ENCODE measurements at places on chromosomes 2 and 18.

GRCh38 chr2:26985807-26986206 lies 15.4 kb downstream of the MAPRE3 start:
- DNase-seq: no peak

DNA sequence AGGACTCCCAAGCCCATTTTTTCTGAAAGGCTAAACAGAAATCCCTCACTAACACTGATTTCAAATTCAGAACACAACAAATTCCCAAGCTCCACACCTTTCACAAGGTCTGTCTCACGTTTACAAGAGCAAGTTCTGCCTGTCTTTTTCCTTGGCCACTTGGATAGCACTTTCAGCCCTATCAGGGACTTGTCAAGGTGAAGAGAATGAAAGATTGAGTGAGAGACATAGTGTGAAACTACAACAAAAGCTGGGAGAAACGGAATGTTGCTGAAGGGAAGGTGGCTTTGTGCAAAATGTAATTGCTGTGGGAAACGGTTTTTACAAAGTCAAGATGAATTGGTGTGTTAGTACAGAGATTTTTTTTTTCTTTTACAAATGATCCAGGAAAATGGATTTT lies 89.4 kb upstream of the GATA6 start:
- DNase-seq: no peak

- no peak for DNase-seq
Observed at GRCh38 chr18:13393338-13393737, 174.8 kb downstream of the LDLRAD4 start.

GRCh38 chr2:29834036-29834540 lies 87.3 kb downstream of the ALK start:
- no peak for DNase-seq

DNA sequence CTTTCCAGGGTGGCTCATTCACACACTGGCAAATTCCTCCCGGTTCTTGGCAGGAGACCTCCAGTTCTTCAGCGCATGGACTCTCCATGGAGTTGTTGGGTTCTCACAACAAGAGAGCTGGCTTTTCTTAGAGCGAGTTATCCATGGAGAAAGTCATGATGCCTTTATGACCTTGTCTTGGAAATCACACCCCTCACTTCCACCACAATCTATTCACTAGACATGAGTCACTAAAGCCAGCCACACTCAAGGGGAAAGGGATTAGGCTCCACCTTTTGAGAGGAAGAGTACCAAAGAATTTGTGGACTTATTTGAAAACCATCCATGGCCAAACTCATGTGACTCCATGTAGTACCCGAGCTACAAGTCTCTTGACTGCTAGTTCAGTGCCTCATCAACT lies 160.5 kb downstream of the SETBP1 start:
- DNase-seq: no peak

DNA sequence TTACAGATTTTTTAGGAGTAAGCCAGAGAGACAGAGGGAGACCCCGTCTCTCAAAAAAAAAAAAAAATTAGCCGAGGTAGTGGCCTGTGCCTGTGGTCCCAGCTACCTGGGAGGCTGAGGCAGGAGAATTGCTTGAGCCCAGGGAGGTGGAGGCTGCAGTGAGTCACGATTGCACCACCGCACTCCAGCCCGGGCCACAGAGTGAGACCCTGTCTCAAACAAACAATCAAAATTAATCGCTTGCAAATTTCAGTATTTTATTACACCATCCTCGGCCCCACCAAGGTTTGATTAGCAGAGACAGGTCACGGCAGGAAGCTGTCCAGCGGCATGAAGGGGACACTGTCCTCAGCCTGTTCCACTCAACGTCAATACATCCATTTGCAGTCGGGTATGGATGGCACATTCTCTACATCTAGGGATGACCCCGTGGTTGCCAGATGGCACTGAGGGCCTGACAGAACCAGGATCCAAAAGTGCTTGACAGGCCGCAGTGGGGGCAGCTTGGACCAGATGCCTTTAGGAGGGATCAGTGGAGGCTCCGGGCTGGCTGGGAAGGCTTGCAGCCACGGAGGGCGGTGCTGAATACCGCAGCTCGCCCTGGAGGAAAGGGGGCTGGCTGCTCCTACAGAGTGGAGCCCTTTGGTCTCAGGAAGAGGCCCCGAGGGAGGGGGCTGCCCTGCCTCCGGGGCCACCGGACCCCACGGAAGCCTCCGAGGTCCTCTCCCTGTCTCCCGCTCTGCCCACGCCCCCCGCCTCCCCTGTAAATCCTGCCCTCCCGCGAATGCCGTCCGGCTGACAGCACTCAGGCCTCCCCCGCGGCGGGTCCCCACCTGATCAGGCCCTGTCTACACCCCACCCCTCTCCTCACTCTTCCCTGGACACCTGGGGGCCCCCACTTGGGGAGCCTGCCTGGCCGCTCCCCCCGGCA lies 13.1 kb downstream of the ASPRV1 start:
- no peak for DNase-seq

DNA sequence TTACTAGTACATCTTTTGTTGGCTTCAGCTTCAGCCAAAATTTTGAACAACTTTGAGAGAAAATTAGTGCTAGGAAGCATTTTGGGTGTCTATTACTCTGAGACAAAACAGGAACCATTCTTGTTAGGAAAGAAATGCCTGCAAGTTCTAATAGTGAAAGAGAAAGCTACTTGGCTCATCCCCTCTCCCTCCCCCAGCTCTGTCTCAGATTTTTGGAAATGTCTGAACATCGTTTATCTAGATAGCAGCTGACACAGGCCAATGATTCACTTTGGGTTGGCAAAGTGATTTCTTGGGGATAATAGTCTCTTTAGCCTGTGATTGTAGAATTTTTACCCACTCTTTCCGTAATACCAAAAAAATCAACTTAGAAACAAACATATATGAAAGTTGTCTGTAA lies 42.3 kb upstream of the PTPRM start:
- DNase-seq: no peak

GRCh38 chr18:75339936-75340605 lies 87.4 kb downstream of the SMIM21 start:
- DNase-seq: no peak

DNA sequence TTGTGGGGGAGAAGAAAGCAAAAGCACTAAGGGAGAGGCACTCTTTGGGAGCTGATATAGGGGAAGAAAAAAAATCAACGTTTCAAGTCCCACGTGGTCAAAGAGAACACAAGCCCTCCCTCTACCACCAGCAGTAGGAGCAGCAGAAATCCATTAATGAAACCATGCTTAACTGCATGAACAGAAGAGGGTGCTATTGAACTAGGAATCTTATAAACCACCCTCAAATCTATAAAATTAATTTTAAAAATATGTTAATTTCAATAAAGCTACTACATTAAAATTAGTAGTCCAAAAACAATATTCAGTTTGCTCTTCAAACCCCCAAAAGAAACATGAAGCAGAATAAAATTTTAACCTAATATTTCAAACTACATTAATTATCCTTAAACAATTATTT lies 147.8 kb downstream of the TMEM18 start:
- DNase-seq: no peak

GRCh38 chr2:38560092-38560491 lies 42.6 kb downstream of the HNRNPLL start:
- no peak for DNase-seq

- DNase-seq: no peak
Observed at GRCh38 chr2:121409388-121409787, 121.3 kb upstream of the RNU4ATAC start.

GRCh38 chr18:32754508-32755263 lies 18.1 kb downstream of the KLHL14 start:
- no peak for DNase-seq

DNA sequence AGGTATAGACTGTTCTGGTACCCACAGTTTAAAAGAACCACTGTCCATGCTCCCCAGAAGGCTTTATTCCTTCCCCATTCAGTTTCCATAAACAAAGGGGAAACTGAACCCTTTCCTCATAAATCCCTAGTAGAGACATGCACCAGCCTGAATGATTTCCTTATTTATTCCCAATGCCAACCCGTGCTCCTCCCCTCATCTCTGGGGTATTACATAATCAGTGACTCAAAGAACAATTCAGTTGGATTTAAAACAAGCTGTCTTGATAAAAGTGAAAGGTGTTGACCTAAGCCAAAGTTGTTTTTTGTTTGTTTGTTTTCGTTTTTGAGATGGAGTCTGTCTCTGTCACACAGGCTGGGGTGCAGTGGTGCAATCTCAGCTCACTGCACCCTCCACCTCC lies 418.5 kb upstream of the CNTNAP5 start:
- DNase-seq: no peak

DNA sequence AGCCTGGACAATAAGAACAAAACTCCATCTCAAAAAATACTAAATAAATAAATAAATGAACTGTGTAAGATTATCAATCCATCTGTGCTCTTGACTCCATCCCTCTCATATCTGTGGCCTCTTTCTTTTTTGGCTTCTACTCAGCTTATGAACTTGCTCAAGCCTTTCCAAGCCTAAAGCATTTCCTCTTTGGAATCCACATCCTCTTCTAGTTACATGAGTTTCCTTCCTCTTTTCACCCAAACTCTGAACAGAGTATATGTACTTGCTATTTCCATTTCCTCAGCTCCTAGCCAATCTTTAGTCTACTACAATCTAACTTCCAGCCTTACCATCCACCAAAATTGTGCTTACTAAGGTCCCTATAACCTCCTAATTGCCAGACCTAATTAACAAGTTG lies 2.5 kb upstream of the DNAJC10 start:
- no peak for DNase-seq

GRCh38 chr2:56313500-56313921 lies 129.7 kb downstream of the CCDC85A start:
- DNase-seq: no peak

- DNase-seq: no peak
Observed at GRCh38 chr18:49856496-49856895, 43.2 kb upstream of the ACAA2 start.

GRCh38 chr2:36702781-36703180 lies 6.3 kb downstream of the VIT start:
- no peak for DNase-seq

DNA sequence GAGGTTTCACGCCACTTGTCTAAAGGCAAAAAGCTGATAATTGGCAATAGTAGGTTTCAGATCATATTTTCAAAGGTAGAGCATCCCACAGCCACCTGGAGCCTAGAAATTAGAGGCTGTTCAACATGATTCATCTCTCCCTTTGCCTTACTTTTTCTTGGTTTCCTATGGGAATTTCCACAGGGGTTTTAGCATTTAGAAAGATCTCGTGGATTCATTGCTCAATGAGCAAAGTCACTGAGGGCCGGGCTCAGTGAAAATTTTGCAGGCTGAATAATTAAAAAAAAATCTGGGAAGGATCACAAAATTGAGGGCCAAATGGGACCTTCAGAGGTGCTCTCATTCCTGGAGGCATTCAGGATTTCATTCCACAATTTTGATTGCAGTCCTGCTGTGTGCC lies 137.1 kb downstream of the VAPA start:
- DNase-seq: no peak

- no peak for DNase-seq
Observed at GRCh38 chr2:160228141-160228917, 28.3 kb upstream of the ITGB6 start.

GRCh38 chr18:51523671-51524070 lies 326.2 kb upstream of the MEX3C start:
- DNase-seq: no peak

- DNase-seq: no peak
Observed at GRCh38 chr2:27223416-27223815, 6.2 kb downstream of the CAD start.

DNA sequence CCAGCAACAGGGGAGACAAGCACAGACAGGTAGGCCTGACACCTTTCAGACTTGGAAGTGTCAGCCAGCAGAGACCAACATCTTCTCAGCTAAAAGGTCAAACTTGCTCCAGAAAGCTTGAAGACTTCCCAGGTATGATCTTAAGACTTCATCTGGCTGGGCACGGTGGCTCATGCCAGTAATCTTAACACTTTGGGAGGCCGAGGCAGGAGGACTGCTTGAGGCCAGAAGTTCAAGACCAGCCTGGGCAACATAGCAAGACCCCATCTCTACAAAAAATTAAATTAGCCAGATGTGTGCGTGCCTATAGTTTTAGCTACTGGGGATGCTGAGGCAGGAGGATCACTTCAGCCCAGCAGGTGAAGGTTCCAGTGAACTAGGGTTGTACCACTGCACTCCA lies 39.0 kb upstream of the SPRED2 start:
- no peak for DNase-seq

- no peak for DNase-seq
Observed at GRCh38 chr2:224793946-224794345, 77.8 kb upstream of the CCDC195 start.

GRCh38 chr2:163373496-163373895 lies 362.3 kb downstream of the FIGN start:
- no peak for DNase-seq

DNA sequence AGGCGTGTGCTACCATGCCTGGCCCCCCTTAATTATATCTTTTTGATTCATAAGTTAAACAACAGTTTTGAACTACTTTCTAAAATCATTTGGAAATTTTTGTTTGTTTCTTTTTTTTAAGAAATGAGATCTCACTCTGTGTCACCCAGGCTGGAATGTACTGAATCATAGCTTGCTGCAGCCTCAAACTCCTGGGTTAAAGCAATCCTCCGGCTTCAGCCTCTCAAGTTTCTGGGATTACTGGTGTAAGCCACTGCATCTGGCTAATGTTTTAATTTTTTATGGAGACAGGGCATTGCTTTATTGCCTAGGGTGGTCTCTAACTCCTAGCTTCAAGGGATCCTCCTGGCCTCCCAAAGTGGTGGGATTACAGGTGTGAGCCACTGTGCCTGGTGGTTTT lies 71.5 kb downstream of the BABAM2 start:
- no peak for DNase-seq

DNA sequence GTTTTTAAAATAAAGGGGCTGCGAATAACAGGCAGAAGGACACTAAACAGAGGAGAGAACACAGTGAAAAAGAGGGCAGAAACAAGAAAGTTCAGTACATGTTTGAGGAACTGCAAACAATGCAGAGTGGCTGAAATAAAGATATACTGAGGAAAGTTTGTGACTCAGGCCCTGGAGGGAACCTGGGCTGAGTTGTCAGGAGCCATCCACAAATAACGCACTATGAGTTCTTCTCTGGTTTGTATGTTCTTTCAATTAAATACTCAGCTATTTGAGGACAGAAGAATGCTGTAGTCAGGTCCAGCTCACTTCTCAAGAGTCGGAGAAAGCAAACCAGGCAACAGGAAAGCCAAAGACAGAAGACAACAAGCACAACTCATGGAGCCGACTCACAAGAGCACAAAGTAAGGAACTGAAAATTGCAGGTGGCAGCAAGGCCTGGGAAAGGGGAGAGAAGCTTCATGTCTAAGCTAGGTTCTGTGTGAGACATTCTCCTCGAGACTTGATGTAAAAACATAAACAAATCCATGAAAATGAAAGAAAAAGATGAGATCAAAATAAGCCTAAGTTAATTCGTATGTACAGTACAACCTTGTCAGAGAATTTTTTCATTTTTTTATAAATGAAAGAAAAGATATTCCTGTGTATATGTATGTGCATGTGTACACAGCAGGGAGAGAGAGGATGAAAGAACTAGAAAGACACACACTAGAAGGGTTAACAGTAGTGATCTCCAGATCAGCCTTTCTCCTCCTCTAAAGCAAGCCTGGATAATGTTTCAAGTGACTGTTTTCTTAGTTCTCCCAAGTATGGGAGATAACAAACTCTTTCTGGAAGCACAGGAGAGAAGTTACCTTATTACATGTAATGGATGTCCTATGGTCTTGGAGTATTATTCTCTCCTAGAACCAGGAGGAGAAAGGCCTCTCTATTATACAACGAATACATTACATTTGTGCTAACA lies 41.5 kb downstream of the CHN1 start:
- DNase-seq: no peak

GRCh38 chr2:203412546-203413331 lies 84.5 kb downstream of the ABI2 start:
- no peak for DNase-seq

GRCh38 chr18:64202210-64202836 lies 53.4 kb upstream of the LINC00305 start:
- no peak for DNase-seq

- DNase-seq: no peak
Observed at GRCh38 chr2:85886590-85886989, 2.2 kb downstream of the ST3GAL5 start.
